Activated naive CD8-positive, alpha-beta T cell treated with anti-CD3 and anti-CD28 coated beads, Interleukin-2, amount 10 ng/mL, durations not matched to agents 7 days and 5 days (primary cell): ENCODE measurements at places on chromosomes 4 and X. TPM values are rescaled to one million over a fixed set of nuclear protein-coding genes. Genes with fewer than 3 reads are reported as not detected.

The CCDC120 gene
- total RNA-seq, result 9.1 TPM

The PPP4R3C gene
- total RNA-seq, result not detected

The PROM1 gene
- total RNA-seq, result not detected

The CNOT6L gene
- total RNA-seq, result 160 TPM

The FAM13A gene
- total RNA-seq, result 10.5 TPM

The TRPC5OS gene
- not detected for total RNA-seq

The ZFP42 gene
- total RNA-seq, result not detected

The PSAPL1 gene
- total RNA-seq, result not detected

DNA sequence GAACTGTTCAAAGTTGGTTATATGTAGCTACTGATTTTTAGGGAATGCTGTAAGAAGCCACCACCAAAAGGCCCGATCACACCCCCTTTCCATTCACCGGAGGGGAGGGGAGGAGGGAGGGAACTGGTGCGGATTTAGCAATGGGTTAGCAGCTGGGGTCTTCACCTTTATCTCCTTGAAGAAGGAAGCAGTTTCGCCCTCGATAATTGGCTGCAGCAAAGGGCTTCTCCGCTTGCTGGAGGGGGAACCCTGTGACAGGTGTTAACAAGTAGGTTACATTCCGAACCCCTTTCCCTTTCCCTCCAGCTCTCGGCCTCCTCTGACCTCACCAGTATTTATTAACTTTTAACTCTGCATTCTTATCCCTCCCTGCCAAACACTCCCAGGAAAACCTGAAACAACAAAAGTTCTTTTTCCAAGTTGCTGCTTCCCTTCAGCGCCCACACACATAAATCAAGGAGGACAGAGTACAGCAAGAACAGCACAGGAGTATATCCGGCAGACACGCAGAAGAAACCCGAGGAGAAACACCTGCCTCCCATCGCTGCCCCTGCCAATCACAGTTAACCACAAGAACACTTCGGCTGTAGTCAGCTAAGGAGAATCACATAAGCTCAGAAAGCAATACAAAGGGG lies 39.8 kb upstream of the NAP1L5 start:
- DNase-seq, result no peak

DNA sequence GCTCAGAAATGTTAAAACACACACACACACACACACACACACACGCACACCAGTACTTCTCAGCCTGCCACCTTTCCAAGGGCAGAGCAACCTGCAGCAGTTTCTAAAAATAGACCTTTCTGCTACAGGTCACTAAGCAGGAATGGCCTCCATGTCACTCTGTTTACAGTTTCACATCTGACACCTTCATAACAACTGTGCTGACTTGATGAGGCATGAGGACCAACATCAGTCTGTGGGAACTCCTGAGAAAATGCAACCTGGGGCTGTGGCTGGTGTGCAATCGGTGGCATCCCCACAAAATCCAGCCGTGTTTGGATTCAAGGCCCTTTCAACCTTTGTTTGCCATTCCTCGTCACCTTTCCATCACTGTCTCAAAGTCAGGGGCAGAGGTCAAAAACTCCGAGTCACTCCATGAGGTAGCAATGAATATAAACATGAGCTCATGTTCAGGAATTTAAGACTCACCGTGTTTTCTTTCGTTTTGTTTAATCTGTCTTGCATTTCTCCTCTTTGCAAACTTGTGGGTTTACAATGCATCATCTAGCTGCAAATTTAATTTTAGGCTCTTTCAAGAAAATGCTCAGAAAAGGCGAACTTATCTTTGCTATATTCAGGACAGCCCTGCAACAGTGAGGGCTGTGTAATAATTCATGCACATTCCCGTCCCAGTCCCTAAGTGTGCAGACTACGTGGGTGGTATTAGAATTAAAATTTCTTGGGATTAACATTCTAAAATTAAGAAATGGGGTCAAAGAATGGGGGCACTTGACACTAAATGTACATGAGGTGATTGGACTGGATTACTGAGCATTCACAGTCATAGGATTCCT lies 135.3 kb downstream of the SHROOM3 start:
- DNase-seq, result no peak

- no peak for DNase-seq
Measured at GRCh38 chrX:13791559-13791958, 25.3 kb downstream of the GPM6B start.

DNA sequence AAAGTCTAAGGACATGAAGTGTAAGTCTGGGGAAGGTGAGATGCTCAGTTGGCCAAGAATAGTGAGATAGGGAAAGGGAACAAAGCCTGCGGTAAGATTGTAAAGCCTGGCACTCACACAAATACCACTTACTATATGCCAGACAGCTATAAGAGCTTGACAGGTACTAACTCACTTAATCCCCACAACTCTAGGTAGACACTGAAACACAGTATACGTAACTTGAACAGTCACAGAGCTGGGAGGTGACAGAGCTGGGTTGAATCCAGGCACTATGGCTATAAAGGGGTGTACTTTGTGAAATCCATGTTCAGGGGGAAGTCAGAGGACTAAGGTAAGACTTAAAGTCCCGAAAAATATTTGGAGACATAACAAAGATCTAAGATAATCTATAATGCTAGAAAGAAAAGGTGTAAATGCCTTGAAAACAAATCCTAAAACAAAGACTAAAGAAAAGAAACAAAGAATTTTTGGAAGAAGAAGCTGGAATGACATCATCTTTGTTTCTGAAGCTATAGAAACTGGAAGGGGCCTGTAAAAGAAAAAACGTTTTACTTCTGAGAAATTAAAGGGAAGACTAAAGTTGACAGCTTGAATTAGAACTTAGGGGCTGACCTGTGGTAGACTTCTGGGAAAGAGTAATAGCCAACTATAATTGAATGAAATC lies 172.5 kb downstream of the PPP3CA start:
- DNase-seq, result no peak

- DNase-seq, result no peak
Measured at GRCh38 chr4:94566420-94566819, 114.7 kb downstream of the PDLIM5 start.

DNA sequence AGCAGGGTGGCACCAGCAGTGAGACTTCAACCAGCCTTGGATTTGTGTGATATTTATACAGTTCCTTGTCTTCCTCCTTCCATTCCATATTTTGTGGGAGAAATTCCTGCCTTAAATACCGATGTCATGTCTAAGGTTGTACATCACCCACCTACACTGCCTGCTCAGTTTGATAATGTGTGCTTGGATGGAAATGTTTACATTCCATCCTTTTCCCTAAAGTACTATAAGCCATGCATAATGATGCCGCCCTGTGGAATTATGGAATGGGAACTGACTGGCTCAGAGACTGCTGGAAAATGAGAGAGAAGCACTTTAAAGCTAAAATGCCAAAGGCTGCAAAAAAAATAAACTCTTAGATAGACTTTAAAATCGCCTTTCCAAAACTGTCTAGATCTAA lies 11.3 kb upstream of the GLUD2 start:
- DNase-seq, result no peak

DNA sequence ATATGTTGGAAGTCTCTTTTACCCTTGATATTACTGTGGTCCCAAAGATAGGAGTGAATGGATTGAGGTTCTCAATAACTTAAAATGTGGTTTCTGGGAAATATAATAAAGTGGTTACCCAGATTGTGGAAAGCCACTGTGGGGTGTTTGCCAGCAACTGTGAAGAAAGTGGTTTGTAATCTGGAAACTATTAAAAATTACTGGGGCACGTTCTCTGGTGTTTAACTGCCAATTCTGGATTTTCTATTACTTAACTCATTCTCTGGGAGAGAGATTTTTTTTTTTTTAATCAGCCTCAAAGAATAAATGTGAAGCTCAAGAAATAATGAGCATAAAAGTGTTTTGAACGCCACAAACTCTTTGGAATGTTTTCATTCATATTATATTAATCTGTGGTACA lies 4.9 kb upstream of the CXCL6 start:
- no peak for DNase-seq

DNA sequence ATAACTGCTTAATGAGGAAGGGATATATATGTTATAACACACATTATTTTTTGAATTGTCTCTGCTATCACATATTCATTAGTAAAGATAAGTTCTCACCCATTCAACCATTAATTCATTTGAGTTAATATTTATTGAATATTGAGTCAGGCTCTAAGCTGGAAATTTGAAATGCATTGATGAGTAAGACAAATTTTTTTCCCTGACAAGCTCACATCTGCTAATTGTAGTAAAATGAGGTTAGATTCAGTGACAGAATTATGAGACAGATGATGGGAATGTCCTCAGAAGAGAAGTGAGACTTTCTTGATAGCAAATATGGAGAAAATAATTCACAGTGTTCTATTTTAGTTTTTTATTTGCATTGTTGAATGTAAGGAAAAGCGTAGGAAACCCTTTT lies 194.3 kb downstream of the SLC4A4 start:
- DNase-seq, result no peak

DNA sequence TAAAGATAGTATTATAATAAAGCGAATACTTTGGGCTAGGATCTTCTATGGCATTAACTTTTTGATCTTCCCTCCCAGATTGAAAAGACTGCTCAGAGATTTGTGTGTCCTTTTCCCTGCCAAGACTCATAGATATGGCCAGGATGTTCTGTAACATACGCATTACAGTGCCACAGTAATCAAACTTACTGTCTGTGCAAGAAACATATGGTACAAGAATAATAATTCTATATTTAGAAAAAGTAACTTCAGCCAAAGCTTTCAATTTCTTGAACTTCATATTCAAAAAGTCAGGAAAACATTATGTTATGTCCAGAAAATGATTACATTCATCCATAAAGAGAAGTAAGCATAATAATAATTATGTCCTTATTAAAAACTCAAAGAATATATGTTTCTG lies 100.9 kb upstream of the GUCY1A1 start:
- DNase-seq, result no peak

DNA sequence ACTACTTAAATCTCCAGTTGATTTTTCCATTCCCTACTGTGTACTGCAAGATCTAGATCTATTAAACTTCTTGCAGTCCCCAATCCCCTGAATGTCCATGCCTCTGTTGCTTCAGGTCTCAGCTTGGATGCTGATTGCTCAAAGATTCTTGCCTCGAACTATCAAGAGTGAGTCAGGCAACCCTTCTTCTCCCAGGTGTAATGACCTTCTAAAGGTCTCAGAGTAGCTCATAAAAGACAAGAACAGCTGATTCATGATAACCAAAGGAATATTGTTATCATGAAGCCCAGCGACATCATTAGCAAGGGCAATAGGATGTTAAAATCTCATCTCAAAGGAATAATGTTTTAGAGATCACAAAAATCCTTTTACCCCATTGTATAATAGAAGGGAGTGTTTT lies 6.8 kb upstream of the FABP2 start:
- no peak for DNase-seq

GRCh38 chr4:101183221-101183620 lies 164.1 kb downstream of the PPP3CA start:
- no peak for DNase-seq

- no peak for DNase-seq
Measured at GRCh38 chr4:156568041-156568440, 403.6 kb downstream of the PDGFC start.

DNA sequence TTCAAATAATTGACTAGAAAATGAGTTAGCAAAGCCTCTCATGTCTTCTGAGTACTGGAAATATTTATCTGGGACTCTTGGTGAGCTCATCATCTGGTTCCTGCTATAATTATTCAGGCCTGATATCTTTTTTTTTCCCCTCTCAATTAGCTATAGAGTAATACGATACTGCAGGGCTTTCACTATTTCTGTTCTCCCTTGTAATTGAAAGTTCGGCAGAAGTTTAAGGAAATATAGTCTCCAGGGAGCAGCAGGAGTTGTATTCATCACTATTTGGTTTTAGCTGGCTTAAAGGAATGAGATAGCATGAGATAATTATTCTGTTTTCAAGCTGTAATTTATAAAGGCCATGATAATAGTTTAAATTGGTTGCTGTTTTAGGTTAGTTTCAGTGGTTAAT lies 378.6 kb upstream of the EPHA5 start:
- no peak for DNase-seq

GRCh38 chrX:5640071-5640470 lies 588.6 kb downstream of the NLGN4X start:
- no peak for DNase-seq
